ENCODE measurements at places on chromosomes 2 and 18.

DNA sequence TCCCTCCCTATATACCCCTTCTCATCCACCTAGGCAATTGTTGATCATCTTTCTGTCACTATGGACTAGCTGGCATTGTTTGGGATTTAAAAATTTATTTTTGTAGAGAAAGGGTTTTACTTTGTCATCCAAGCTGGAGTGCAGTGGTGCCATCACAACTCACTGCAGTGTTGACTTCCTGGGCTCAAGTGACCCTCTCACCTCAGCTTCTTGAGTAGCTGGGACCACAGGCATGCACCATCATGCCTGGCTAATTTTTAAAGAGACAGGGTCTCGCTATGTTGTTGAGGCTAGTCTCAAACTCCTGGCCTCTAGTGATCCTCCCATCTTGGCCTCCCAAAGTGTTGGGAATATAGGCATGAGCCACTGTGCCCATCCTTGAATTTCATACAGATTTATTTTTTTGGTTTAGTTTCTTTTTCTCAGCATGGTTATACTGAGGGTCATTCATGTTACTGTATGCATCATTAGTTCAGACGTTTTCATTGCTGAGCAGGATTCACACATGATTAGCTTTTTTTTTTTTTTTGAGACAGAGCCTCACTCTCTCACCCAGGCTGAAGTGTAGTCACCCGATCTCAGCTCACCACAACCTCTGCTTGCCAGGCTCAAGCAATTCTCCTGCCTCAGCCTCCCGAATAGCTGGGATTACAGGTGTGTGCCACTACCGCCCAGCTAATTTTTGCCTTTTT lies 8.6 kb upstream of the PCARE start:
- DNase-seq, result no peak

GRCh38 chr2:67950018-67950417 lies 112.8 kb downstream of the C1D start:
- no peak for DNase-seq

GRCh38 chr2:33032245-33032644 lies 85.5 kb downstream of the LTBP1 start:
- DNase-seq, result no peak

DNA sequence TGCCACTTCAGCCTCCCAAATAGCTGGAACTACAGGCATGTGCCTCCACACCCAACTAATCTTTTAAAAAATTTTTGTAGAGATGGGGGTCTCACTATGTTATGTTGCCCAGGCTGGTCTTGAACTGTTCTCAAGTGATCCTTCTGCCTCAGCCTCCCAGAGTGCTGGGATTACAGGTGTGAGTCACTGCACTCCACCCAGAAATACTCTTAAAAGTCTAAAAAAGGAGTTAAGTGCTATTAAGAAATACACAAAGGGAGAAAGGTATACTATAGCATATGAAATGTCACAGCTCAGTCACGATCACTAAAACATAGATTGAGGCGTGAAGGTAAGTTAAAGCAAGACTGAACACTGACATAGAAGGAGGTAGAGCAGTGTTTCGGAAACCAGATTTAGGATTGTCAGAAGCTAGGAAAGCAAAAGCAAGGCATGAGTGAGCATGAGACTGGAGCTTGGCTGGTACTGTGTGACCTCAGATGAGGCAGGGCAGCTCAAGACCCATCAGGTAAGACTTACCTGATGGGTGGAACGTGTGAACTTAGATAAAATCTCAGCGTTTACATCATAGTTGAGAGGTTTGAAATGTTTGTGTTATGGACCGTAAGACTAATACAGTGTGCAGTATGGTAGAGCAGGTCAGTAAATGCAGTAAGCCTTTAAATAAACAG lies 9.2 kb downstream of the CCNYL1 start:
- DNase-seq, result no peak

DNA sequence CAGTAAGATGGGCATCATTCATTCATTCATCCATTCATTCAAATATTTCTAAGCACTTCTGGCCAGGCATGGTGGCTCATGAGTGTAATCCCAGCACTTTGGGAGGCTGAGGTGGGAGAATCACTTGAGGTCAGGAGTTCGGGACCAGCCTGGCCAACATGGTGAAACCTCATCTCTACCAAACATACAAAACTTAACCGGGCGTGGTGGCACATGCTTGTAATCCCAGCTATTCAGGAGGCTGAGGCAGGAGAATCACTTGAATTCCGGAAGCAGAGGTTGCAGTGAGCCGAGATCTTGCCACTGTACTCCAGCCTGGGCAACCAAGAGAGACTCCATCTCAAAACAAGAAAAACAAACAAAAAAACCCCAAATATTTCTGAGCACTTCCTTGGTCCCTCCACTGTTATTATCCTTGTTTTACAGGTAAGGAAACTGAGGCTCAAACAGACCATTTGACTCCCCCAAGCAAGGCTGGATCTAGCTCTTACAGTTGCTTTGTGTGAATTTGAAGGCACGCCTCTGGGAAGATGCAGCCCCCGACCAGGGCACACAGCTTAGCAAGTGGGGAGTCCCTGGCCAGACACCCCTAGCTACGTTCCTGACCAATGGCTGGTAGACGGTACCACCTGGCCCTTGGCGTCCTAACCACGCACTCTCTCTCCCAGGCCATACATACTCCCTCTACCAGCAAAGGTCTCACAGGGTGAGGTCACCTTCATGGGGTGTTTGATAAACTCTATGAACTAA lies 50.6 kb upstream of the ODC1 start:
- no peak for DNase-seq

DNA sequence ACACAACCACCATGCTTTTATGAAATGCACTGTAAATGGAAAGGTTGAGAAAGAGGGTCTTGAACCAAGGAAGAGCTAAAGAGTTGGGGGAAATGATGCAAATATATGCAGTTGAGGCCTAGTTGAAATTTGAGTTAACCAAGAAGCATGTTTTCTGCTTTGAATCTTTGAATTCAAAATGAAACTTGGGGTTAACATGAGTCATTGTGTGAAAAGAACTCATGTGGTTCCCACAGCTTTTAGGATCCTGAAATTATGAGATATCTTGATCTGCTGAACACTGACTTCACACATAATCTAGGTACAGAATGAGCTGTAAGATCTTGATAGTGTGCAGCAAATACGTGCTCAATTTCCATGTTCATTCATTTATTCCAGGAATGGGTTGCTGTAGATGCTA lies 422.9 kb upstream of the TRIB2 start:
- DNase-seq, result no peak

DNA sequence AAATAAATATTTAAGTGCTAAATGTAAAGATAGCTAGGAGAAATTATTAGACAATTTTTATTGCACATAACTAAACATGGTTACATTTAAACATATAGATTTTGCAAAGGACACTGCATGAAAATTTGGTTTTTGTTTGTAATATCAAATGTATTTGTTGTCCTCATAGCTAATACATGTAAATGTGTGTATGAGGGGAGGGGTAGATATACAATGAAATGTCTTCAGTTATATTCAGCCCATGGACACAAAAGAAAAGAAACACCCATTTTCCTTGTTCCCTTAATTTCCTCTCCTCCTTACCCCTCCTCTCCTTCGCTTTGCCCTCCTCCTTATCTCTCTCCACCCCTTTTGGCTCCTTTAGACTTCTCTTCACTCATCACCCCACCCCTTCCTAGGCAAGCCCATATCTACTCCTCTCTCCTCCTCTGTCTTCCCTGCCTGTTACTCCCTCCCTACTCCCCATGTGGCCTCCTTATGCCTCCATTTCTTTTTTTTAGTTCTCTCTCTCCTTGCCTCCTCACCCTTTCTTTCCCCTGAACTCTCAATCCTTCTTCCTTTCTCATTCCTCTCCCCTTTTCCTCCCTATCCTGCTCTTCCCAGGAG lies 1.4 kb downstream of the COL3A1 start:
- no peak for DNase-seq

GRCh38 chr2:120879431-120880295 lies 144.0 kb downstream of the GLI2 start:
- DNase-seq, result no peak

Measured in stimulated activated CD8-positive, alpha-beta memory T cell treated with anti-CD3 and anti-CD28 coated beads, Interleukin-4, amount 100 ng/mL, for 4 hours (primary cell).